ENCODE measurements at places on chromosomes 2 and 18. TPM values are rescaled to one million over a fixed set of nuclear protein-coding genes. Genes with fewer than 3 reads are reported as not detected.

Gene PPP1R1C
- total RNA-seq, result 4.8 TPM

Gene LHCGR
- not detected for total RNA-seq

Gene ADCYAP1
- total RNA-seq, result not detected

Gene ANKRD23
- 5.7 TPM for total RNA-seq

Gene ZFAND2B
- total RNA-seq, result 57.6 TPM

Gene SKOR2
- total RNA-seq, result not detected

Gene FHL2
- 67.9 TPM for total RNA-seq

Gene GEN1
- 24.7 TPM for total RNA-seq
